ENCODE measurements at places on chromosomes 5 and 9.

DNA sequence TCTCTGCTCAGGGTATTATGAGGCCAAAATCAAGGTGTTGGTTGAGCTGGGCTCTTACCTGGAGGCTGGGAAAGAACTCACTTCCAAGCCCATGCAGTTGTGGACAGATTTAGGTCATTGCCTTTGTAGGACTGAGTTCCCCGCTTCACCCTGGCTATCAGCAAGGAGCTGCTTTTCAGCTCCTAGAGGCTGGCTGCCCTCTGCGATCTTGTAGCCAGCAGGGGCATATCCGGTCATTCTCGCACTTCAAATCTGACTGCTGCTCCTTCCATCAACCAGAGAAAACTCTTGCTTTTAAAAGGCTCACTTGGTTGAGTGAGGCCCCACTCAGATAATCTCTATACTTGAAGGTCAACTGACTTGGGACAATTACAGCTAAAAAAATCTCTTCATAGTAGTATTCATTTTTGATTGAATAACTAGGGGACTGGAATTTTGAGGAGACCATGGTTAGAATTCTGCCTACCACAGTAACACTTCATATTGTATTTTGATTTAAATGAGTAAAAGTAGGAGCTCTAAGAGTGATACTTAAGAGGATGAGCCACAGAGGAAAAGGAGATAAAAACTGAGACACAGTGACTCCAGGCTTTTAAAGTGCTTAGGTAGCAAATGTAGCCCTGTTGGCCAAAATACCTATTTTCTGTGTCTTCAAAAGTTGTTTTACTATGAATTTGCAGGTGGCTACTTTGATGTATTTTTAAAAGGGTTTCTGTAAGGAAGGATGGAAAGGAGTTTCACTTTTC is 137.4 kb downstream of the CD180 start:
- DNase-seq = no peak

DNA sequence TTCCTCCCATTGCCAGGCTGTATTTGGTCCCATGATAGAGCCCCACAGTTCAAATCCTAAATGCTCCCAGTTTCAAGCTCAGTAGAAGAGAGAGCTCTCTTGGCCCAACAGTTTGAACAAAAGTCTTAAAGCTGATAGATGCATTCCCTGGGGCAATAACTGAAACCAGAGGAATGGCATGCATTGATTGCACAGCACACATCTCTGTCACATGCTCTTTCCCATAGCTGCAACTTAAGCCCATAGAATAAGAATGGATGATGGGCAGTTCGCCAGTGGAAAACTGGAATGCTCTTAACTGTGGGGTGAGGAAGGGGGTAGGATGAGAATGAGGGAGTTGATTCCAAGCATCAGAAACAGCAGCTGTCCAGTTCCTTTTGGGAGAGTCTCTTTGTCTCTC is 1942.4 kb upstream of the WWC1 start:
- no peak for DNase-seq

DNA sequence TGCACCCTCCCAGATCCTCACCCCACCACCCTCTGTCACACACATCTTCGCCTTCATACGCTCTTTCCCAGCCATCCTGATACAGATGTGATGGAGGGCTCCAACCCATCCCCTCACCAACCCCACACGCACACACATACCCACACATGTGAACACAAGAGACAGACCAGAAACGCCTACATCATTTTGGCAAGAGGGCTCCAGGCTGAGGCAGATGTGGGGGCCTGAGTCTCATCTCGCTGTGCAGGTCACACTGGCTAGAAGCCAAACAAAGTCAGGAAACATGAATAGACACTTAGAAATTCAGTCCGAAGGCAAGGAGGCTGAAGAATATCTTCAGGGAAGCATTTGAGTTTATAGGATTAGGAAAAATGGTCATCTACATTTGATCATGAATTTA is 6.2 kb downstream of the PRDM12 start:
- no peak for DNase-seq

- no peak for DNase-seq
Observed at GRCh38 chr5:95931079-95931833, 30.4 kb downstream of the ELL2 start.

DNA sequence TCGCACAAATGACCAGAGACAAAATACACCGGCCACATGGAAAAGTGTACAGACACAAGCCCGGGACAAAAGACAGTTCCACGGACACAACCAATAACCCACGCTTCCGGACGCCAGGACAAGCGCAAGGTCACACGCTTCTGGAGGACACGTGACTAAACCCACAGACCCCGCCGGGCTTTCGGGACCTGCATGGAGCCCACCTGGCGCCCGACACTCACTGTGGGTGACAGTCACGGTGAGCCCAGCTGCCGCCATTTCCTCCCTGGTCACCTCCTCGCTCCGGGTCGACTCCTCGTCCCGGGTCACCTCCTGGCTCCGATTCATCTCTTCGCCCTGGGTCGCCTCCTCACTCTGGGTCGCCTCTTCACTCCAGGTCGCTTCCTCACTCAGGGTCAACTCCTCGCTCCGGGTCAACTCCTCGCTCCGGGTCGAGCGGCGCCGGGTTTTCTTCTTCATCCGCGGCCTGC is 470 bp downstream of the BAG1 start:
- DNase-seq = no peak
